ENCODE measurements at places on chromosomes 5 and 9.

GRCh38 chr5:122996091-122996490 lies 40.4 kb downstream of the PPIC start:
- DNase-seq = no peak

GRCh38 chr5:28766565-28767158 lies 1728.3 kb upstream of the CDH9 start:
- peak; percentile 40 for DNase-seq

- no peak for DNase-seq
Measured at GRCh38 chr5:122480146-122480545, 168.1 kb downstream of the SNCAIP start.

- peak; percentile 51 for DNase-seq
Measured at GRCh38 chr9:113737517-113738271, 138.4 kb upstream of the ZNF618 start.

DNA sequence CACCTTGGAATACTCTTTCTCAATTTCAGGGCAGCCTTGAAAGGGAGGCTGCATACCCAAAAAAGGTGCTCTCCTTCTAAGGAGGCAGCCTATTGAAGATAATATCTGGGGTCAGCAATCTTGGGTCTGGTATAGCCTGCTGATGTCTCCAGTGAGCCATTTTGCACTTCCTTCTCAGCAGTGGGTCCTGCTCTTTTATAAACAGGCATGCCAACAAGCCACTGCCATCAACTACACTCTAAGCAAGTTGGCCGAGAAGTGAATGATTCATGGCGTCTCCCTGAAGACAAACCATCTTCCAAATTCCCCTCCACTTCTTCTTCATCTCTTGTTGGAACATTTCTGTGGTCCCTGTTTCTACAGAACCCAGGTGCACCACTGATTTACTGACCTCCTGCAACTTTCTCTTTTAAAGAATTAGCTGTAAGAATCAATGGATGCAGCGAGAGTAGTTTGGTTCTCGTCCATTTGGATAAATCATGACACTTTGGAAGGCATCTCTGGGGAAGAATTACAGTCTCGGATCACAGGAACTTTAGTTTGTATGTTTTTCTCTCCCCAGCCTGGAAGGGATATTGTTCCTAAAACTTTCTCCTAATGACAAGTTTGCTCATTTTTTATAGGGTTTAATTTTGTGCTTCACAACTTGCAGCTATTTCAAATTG lies 108.3 kb downstream of the INSYN2B start:
- no peak for DNase-seq

DNA sequence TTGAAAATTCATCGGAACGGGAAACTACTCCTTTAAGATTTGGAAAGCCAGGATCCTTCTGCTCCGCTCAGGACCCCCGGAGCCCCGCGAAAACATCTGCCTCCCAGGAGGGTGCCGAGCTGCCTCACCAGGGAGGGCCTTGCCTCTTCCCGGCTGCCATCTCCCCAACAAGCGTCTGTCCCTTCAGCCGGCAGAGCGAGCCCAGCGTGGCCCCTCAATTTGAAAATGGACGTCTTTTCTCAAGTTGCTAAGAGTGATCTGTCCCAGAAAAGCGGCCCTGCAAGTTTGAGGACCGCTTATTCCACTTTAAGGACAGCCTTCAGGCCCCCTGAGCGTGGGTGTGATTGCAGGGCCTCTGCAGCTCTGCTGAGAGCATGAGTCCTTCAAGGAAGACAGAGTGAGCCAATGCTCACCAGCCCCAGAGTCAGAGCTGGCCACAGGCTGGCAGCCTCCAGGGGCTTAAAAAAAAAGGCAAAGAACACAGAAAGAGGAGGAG lies 101.3 kb downstream of the PHF2 start:
- DNase-seq = no peak

DNA sequence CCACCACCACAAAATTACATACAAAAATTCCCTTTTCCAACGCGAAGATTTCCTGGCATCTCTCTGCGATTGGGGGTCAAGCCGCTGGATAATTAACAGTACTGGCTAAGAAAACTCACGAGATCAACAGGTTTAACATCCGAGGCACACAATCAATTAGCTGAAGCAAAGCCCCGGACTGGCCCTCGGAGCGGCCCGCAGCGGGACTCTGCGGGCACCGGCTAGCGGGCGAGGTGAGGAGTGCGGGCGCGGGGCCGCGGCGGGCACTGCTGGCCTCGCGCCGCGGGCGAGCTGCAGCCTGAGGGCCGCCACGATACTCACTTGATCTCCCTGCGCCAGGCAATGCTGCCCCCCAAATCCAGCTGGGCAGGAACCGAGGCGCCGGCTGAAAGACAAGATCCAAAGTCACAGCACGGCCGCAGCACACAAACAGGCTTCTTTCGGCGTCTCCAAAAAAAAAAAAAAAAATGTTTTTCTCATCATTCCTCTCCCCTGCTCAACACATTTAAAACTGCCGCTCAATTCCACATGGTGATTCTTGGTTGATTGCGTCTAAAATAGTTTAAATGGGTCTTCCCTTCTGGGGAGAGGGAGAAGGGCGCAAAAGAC lies 210.2 kb downstream of the MEF2C start:
- no peak for DNase-seq

GRCh38 chr5:29547236-29547865 lies 1646.1 kb upstream of the CDH6 start:
- no peak for DNase-seq

GRCh38 chr5:175692996-175693710 lies 35.3 kb downstream of the HRH2 start:
- no peak for DNase-seq

GRCh38 chr5:39501397-39501796 lies 76.6 kb upstream of the DAB2 start:
- DNase-seq = no peak

DNA sequence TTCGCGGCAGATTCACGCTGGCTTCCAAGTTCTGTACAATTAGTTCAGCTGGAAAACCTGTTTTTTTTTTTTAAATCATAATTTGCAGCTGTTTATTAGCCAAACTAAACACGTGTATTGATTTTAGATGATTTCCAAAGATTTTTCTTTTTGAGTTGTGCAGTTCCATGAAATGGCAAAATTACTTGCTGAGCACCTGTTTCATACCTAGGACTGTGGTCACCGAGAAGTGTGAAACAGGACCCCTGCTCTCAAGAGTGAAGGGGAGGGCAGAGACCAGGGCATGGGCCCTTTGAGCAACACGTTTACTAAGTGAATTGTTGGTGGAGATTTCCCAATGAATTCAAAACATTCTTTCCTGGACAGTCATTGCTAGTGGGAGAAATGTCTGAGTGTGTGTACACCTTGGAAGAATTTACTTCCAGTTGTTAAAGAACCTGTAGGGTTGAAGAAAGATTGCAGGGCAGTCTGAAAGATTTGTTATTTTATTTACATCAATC lies 688 bp downstream of the SNX24 start:
- DNase-seq = no peak

GRCh38 chr5:176779537-176779936 lies 30.8 kb upstream of the UNC5A start:
- no peak for DNase-seq

DNA sequence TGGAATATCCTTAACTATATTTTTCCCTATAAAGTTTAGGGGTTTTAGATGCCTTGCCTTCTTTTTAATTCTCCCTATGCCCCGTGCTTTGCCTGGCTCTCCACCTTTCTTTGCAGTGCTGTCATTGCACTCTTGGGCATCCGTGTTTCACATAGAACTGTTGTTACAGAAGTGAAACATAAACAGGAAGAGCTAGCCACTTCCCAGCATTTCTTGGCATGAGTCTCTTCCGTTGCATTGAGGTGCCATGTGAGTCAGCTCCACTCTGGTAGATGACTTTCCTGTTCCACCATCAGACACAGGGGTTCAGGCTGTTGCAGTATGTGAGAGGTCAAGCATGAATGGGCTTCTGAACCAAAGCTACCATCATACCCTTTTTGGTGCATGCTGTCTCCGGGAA lies 73.4 kb downstream of the ANGPTL2 start:
- DNase-seq = no peak

GRCh38 chr5:134140530-134141201 lies 26.2 kb downstream of the TCF7 start:
- peak; percentile 76 for DNase-seq

DNA sequence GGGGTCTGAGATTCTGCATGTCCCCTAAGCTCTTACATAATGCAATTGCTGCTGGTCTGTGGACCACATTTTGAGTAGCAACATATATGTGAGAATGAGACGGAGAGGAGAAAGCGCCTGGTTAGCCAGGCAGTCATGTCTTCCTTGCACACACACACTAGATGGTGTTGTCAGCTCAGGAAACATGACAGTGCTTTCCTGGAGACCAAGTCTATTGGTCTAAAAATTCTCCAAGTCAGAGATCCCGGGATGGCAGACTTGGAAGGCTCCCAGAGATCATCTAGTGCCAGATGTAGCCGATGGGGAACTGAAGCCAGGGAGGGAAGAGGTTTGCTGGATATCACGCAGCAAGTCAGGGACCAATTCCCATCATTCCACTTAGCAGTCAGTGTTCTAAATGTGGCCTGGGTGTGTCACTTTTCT lies 53.4 kb downstream of the GALNT12 start:
- DNase-seq = no peak

DNA sequence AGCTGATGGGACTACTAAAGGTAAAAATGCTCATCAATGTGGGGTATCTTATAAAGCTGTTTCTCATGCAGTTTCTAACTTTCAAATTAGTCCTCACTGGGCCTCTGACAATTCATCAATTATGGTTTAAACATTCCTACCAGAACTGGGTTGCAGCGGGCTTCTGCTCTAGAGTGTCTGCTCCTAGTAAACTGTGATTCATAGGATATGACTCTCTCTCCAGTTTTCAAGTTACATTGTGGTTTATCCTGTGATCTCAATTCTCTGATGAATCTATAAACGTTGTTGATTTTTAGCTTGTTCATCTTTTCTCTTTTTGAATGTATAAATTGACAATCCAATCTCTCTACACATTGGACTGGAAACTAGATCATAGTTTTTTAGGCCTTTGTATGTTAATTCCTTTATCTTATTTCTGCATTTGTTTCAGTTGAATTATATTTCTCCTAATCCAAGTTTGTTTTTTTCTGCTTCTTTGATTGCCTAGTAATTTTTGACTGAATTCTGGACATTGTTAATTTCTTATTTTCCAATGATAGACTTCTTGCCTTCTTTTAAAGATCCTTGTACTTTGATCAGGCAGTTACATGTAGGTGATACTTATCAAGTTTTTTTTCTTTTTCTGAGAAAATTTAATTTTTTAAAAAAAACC lies 822.6 kb downstream of the TLE1 start:
- no peak for DNase-seq

- no peak for DNase-seq
Measured at GRCh38 chr5:106862450-106863193, 808.1 kb downstream of the EFNA5 start.

GRCh38 chr5:35859101-35859661 lies 2.5 kb downstream of the IL7R start:
- DNase-seq = peak; percentile 51

DNA sequence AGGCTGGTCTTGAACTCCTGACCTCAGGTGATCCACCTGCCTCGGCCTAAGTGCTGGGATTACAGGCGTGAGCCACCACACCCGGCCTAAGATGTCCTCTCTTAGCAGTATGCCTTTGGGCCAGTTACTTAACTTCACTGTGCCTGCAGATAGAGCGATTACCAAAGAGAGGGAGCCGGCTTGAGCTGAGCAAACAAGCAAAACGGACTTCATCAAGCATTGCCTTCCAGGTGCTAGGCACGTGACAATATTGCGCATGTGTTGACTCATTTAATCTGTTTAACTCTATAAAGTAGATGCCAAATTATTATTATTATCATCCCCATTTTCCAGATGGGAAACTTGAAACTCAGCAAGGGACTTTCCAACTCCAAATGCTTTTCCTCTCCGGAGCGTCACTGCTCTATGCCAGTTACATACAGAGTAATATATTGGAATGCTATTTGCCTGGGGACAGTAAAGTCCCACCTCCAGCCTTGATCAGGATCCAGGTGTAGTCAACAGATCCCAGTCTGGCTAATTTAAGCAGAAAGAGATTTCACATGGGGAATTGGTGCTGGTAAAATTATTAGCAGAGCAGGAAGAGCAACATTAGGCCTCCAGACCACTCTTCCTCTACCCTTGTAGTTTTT lies 5.6 kb upstream of the C9orf152 start:
- DNase-seq = no peak

DNA sequence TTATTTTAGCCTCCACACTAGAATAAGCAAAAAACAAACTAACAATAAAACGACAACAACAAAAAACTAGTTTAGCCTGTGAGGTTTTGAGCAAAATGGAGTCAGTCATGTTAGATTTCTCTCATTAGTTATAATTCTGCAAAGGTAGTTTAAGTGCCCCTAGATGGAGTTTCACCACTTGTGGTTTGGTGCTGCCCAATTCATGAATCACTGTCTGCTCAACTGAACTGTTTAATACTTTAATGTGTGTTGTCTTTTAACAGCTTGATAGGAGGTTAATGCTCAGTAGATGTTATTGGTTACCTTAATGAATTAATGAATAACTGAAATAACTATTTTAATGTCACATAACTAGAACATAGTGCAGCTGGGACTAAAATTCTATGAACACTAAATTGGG lies 3.5 kb upstream of the PLAA start:
- DNase-seq = no peak

DNA sequence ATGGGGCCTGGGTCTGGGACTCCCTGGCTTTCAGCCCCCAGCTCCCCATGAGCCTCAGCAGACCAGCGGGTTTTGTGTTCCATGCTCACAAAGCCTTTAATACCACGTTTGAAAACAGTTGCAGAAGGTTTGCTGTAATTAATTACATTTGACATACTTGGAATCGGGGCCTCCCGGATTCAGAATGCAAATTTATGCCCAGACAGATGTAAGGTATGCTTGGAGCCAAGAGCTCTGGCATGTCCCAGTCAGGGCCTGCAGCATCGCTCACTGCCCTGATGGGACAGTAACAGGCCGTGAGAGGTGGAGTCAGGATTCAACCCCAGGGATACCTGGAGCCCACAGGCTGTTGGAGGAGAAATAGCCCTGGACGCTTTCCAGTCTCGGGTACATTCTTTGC lies 12.2 kb downstream of the ZNF618 start:
- no peak for DNase-seq

- no peak for DNase-seq
Measured at GRCh38 chr5:129905473-129906176, 1.4 kb downstream of the CHSY3 start.
